NCI-H446 (cell line): ENCODE measurements at places on chromosomes 7 and 10.

DNA sequence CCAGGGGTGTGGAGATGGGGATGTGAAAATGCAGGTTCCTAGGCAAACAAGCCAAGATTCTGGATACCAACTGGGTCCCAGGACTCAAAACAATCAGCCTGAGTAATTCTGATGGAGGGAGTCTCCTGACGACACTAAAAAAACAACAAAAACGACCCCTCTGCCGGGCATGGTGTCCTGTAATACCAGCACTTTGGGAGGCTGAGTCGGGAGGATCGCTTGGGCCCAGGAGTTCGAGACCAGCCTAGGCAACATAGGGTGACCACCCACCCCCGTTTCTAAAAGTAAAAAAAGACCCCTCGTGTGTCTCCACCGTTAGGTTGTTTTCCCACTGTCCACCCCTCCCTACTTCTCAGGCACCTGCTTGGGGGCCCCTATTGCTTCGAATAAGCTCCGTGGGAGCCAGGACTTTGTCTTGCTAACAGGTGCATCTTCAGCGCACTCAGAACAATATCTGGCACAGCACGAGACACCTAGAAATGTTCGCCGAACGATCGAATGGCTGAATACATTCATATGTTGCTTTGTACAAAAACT, 743 bp upstream of the NRF1 start:
- no peak for DNase-seq

DNA sequence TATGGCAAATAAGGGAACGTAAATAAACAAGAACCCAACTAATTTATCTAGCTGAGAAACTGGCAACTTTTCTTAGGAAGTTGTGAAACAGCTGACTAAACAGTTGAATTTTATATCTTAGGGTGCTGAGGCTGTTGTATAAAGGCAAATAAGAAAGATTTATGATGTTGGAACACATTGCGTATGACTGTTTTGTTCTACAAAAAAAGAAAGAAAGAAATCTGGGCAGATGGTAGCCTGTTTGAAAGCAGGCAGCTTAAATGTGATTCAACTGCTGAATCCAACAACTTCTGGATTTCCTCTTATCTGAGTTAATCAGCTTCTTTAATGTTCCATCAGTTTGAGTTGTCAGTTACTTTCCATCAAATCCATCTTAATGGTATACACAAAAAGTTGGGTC, 214.5 kb downstream of the SNX13 start:
- DNase-seq = no peak

DNA sequence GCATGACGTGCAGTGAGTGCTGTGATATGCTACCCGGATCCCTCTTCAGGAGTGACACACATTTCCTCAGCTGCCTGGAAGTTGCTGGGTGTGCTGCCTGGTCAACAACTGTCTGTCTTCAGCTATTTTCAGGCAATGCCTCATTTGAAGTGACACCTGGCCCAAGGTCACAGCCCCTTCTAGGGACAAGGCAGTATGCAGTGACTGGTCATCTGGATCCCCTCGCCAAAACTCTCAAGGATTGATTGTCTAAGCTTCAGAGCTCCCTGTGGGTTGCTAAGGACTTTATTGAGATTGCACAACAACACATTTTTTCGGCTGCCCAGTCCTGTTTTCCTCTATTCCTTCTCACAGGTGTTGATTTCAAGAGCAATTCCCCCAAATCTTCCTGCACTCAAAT, 108.8 kb downstream of the GNAI1 start:
- no peak for DNase-seq

DNA sequence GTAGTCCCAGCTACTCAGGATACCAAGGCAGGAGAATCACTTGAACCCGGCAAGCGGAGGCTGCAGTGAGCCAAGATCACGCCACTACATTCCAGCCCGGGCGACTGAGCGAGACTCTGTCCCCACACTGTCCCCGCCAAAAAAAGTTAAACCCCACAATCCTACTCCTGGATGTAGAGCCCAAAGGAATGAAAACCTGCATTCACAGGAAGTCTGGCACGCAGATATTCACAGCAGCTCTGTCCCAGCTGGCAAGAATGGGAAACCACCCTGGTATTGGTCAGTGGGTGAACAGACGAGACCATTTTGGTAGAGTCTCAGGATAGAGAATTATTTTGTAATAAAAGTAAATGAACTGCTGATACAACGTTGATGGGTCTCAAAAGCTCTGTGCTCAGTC, 225.2 kb downstream of the MAD1L1 start:
- no peak for DNase-seq

DNA sequence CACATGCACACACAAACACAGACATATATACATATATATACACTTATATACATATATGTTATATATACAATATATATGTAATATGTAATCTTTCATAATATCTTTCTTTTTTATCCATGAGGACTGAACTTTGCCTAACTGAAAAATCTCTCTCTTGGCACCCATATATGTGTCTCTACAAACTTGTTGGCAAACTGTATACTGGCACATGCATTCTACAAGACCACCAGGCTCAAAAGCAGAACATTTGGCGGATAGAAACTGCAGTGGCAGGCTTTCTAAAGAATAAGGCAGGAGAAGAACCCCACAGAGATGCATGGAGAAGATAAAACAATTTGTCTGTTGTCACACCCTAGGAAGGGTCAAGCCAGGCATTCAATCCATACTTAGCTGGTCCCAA, 165.3 kb downstream of the NRG3 start:
- DNase-seq = no peak

- no peak for DNase-seq
These were observed 201.3 kb downstream of the ARL4A start for GRCh38 chr7:12888717-12889116.

DNA sequence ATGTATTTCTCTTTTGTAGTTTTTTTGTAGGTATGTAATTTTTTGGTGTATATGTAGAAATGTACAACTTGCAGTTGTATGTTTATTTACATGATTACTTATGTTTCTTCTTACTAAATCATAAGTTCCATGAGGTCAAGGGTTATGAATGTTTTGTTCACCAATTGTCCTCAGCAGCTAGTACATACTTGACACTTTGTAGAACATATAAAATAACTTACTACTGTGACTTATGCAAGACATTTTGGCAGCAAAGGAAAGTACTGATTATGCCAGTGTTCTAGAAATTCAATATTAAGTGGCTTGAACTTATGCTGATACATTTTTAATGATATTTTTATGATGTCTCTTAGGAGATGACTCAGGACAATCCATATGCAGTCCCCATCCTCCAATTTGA, 209.6 kb downstream of the DKK1 start:
- no peak for DNase-seq

GRCh38 chr7:151456782-151457181, 16.8 kb upstream of the CRYGN start:
- DNase-seq = no peak

- no peak for DNase-seq
These were observed 1.8 kb upstream of the PFKFB3 start for GRCh38 chr10:6200734-6201515.

DNA sequence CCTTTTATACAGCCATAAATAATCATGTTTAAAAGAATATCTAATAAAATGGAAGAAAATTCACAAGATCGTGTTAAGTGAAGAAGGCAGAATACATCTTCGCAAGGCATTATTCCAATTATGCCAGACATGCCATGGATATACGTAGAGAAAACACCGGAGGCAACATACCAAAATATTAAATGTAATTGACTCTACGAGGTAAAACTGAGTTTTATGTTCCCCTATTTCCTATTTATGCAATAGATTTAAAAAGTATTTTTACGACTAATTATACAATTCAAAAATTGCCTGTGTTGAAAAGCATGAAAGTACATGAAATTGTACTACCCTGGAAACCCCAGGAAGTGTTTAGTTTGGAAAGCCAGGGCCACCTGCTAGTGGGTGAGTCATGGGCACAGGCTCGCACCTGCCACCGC, 936 bp upstream of the REPIN1 start:
- no peak for DNase-seq

GRCh38 chr7:77393261-77393660, 22.9 kb downstream of the GSAP start:
- no peak for DNase-seq

- no peak for DNase-seq
These were observed 17.2 kb downstream of the RET start for GRCh38 chr10:43094085-43094484.

DNA sequence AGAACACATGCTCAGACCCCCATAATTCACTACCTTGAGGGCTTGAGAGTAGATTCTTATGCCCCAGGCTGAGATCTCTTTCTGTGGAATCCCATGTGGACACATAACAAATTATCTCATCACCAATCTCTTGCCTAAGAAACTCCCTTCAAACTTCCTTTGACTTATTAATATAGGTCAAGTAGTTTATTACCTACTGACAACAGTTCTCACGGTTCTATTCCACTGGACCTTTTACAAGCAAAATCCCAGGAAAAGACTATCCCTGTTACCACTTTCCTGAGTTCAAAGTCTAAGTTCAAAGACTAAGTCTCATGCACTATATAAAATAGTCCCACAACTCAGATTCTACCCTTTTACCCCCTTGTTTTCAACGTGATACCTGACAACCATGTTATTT, 754.7 kb downstream of the SUGCT start:
- no peak for DNase-seq

- no peak for DNase-seq
These were observed 107.8 kb downstream of the SFMBT2 start for GRCh38 chr10:7302930-7303557.

- peak; percentile 82 for DNase-seq
These were observed 489.2 kb upstream of the ZMIZ1 start for GRCh38 chr10:78579576-78579975.

DNA sequence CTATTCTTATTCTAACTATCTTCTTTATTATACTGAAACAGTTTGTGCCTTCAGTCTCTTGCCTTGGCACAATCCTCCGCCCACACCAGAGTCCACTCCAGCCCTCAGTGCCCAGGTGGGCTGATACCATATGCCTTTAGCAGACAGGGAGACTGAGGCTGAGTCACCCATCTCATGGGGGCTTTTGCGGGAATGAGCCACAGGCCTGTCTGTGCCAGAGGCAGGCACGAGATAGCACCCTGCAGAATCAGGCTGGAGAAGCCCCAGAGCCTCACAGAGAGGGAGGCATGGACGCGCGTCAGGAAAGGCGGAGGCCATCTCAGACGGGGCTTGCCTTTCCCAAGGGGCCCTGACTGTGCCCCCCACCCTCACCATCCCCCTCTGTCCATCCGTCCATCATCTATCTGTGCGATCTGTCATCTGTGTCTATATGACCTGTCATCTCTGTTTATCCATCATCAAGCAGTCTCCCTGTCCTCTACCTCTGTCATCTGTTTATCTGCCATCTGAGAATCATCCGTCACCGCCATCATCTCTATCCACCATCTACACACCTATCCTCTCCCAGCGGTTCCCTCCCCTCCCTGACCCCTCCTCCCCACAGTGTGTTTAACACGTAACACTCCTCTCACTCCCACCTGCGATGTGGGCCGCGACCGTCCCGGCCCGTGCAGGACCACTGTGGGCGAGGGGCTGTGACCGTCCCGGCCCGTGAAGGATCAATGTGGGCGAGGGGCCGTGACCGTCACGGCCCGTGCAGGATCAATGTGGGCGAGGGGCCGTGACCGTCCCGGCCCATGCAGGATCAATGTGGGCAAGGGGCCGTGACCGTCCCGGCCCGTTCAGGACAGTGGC, 7.3 kb upstream of the ADAP1 start:
- DNase-seq = no peak

DNA sequence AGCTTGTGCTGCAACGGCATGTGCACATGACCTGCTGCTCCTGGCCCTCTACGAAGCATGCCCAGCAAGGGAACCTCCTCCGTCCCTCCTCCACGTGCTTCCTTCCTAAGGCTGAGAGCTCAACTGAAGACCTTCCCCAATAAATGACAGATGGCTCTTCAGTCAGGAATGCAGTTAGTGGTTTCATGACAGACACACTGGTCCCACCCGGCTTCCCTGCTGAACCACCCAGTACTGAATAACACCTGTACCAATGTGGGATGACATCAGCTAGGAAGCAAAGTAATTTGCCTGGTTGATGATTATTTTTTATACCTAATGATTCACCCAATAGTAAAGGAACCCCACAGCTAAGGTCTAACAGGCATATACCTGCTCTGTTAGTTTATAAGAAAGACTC, 69.1 kb downstream of the SCRN1 start:
- DNase-seq = no peak

GRCh38 chr7:81499262-81500116, 270.4 kb downstream of the HGF start:
- DNase-seq = peak; percentile 86

DNA sequence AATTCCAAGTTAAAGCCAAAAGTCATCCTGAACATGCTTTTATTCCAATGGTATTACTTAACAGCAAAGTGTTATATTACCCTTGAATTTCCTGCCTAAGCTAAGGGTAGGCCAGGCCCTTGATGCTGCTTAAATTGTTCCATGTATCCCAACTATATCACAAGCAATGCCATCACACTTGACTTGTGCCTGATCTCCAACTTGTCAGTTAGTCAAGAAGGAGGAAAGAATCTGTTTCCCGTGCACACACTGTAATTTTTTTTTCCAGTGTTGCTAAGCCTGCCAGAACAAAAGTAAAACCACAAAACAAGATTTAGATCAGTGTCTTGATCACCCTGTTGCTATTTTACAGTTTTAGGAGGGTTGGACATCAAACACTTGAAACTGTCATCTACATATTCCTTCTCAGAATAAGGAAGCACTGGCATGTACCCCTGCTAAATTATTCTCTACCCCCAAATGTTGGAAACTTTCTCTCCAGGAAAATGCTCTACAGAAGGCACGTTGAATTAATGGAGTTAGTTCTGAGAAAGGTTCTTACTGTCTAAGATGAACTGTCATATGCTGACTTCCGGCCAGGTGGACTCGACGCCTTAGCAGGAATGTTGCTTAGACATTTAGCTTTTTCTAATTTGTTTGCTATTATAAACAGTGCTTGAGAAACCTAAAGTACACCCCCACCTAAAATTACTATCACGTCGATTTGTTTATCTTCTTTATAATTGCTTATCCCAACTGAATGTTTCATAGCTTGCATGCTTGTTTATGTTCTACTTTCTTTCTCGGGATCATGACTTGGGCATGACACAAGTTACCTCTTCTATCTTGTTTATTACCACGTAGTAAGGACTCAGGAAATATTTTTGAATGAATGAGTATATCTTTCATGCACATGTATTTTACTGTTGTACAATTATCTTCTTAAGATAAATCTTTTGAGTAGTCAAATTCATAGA, 105.5 kb upstream of the ZNF438 start:
- no peak for DNase-seq

DNA sequence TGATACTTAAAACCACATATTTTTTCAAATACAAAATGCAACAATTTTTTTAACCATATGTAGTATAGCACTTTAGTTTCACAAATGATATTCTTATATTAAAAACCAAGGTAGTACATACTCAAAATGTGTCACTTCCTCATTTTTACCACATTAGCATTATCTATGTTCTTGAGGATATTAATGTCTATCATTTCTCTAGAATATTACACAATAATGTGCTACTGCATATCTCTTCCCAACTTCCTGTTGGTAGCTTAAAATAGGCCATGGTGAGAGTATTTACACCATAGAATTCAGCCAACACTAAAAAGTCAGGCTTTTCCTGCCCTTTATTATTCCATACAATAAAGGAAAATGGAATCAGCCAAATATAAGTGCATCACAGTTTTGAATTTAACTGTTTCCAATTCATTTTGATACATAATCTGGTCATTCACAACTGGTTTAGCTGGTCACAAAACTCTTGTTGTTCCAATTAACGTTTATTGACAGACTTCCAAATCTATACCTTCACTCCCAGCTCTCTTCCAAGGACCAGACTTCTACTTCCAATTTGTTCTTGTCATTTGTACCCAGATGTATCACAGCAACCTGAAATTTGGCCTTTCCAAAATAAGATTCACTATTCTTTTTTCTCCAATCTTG, 20.0 kb upstream of the LRRC17 start:
- no peak for DNase-seq

GRCh38 chr7:101066141-101066832, 19.0 kb upstream of the TRIM56 start:
- DNase-seq = no peak
